HAP-1 (cell line): ENCODE measurements at places on chromosomes 3 and 15.

GRCh38 chr3:108437439-108437838 is 73.0 kb downstream of the MYH15 start:
- DNase-seq = peak; percentile 7

DNA sequence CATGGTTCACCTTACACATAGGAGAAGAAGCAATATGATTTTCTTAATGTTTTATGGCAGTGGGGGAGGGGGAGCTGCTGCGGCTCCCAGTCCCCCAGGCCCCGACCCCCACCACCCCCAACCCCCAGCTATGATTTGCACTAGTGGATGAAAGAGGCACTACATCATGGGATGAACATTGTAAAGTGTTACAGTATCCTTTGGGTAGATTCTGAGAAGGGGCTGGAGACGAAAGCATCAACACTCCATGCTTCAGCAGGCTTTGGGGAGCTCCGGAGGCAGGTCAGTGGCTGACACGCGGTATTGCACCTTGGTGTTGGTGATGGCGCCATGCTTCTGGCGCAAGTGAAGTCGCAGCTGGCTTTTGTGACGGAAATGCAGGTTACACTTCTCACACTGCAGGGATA is 19.9 kb upstream of the RTP2 start:
- DNase-seq = no peak

- no peak for DNase-seq
These were observed 41.1 kb upstream of the UBE2E2 start for GRCh38 chr3:23161896-23162570.

GRCh38 chr15:95182091-95182490 is 950.7 kb downstream of the MCTP2 start:
- DNase-seq = no peak

DNA sequence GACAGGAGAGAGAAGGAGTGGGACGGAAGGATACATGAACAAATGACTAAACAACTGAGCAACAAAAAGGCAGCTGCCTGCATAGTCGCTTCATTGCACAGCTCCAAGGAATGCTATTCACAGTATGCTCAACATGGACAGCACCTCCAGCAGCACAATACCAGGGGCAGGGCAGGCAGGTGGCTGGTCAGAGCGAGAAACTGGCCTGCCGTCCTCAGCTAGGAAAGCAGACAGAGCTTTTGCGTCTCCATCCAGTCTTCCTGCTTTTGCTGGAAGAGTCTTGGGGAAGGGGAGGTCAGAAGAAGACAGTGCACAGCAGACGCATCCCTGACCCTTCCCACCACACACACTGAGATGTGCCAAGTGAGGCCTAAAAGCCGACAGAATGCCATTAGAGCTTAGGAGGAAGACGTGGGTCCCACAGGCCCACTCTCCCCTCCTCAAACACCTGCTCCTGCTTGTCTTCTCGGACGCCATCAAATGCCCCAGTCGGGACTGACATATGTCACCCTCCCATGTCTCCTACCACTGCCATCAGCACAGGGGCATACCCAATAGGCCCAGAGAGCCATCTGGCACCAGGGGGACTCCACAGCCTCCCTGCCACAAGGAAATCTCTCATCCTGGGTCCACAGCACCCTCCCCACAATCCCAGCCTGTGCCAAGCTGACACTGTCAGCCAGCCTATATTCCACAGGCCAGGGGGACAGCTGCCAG is 3.9 kb downstream of the RAB6B start:
- DNase-seq = no peak

DNA sequence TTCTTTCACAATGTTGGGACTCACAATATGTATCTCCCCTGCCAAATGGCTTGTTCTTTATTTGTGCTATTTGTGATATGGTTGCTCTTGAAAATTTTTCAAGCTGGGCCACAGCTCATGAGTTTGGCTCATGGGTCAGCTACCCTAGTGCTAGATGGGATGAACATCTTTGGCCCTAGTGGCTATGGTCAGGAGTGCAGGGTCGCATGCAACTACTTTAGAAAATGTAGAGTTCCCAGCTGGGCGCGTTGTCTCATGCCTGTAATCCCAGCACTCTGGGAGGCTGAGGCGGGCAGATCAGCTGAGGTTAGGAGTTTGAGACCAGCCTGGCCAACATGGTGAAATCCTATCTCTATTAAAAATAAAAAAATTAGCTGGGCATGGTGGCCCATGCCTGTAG is 55.8 kb downstream of the POLR2M start:
- DNase-seq = no peak

GRCh38 chr3:70728311-70728710 is 415.9 kb upstream of the MDFIC2 start:
- no peak for DNase-seq

- no peak for DNase-seq
These were observed 50.4 kb downstream of the IL12A start for GRCh38 chr3:160038862-160039562.

DNA sequence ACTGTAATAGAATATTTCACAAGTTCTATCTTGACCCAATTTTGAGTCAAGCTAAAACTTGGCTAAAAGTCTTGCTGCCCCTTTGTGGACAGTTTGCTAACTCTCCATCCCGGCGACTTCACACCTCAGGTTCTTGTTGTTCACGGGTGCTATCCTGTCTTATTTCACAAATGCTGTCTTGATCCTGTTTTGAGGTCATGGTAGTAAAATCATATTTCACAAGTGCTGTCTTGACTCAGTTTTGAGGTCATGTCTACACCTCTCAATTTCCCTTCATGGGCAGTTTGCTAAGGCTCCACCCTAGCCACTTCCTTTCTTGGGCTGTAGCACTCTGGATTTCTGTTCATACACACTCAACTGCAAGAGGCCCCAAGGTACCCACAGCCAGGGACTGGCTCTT is 45.0 kb upstream of the GK5 start:
- DNase-seq = no peak

- no peak for DNase-seq
These were observed 37.4 kb upstream of the GOLGA8B start for GRCh38 chr15:34620814-34621213.

DNA sequence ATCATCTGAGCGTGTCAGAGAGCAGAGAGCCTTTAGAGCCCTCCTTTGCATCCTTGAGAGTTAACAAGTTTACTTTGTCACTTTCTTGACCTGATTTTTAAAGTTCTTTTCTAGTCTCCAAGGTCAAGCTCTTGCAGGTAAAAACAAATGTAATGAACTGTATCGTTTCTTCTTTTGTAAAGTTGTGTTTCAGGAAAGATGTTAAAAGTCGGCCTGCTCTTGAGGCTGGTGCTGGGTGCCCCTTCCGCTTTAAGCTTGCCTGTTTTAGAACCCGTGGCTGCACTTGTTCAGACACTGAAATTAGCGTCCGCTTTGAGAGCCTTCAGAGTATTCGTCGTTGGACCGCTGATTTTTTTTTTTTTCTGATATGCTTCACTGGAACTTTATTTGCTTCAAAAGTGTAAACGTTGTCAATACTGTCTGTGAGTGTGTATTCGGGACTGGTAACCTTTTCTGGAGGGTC is 52.6 kb upstream of the ULK4 start:
- DNase-seq = peak; percentile 28

DNA sequence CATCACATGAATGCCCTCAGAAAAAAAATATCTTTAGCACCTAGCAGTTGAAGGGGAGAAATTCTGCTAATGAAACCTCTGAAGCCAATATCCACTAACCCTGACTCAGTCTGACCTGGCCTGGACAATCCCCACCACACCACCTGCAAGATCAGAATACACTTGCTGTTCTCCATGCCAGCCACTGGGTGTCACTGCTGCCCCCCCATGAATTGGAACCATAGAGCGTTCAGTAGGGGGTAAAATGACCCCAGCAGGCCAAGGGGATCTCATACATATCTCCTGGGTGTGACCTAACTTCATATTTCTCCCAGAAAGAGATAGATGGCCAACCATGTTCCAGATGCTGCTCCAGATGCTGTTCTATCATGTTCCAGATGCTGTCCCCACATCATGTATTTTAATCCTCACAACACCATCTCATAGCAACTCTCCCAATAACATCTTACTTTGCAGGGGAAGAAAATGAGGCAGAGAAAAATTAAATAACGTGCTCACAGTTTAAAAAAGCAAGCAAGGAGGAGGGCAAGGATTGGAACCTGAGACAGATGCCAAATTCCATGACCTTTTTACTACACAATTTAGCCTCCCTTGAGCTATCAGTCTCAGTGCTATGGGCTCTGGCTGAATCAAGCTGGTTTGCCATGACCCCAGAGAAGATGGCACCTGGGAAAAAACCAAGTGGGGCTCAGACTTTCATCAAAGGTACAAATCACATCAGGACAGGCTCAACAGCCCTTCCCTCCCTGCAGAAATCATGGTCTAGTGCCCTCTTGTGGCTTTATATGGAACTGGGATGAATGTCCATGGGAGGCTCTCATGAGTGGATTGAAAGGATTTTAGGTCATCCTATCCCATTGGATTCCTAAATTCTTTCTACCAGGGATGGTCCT is 12.4 kb downstream of the NTRK3 start:
- DNase-seq = peak; percentile 65

DNA sequence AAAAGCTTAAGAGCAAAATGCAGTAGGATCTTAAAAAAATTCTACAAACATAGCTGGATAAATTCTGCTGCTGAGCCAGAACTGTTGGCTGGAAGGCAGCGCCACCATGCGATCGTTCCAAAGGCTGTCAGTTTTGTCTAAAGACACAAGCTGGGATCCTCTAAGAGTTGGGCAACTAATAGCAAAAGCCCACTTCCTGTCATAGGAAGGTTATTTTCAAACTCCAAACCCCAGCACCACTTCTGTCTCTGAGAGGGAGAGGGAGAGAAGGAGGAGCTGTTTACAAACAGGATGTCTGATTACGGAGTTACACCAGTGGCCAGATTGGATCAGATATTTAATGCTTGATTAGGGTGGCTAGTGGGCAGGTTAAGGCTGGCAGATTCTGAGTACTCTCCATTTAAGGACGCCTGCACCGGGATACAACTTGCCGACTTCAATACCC is 44.0 kb downstream of the EIF4E3 start:
- DNase-seq = peak; percentile 75

GRCh38 chr15:40470423-40471104 is at the start of gene CHST14:
Gene CHST14 (plus strand): TSS chr15:40470984. CDS start chr15:40471214, 230 bp downstream.
- DNase-seq = peak; percentile 54

GRCh38 chr15:66684136-66684681 is 17.8 kb upstream of the SMAD6 start:
- no peak for DNase-seq

- peak; percentile 78 for DNase-seq
These were observed 793 bp downstream of the PCOLCE2 start for GRCh38 chr3:142888099-142888480.

DNA sequence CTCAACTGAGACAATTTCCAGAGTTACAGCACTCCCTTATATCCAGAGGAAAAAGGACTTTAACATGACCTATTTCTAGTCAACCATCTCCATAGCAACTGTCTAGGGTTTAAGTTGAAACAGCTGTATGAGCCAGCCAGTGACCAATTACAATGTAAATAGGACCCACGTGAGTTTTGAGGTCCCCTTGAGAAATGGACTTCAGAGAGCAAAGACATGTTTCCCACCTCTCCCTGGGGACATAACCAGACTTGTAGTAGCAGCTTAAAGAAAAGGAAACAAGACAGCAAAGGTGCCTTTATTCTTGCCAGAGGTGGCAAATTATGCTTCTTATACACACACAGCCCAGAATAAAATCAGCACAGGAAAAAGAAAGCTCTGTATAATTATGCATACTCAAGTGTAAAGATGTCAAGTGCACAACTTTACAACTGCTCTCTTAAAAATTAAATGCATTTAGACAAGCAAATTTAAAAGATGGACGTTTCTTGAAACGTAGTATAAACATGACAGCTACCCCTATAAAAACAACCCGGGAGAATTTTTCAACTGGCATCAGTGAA is 40.2 kb downstream of the SUMF1 start:
- DNase-seq = peak; percentile 42

- no peak for DNase-seq
These were observed 61.9 kb downstream of the VGLL3 start for GRCh38 chr3:86929046-86929445.

- no peak for DNase-seq
These were observed 350.5 kb upstream of the THBS1 start for GRCh38 chr15:39230205-39230907.

DNA sequence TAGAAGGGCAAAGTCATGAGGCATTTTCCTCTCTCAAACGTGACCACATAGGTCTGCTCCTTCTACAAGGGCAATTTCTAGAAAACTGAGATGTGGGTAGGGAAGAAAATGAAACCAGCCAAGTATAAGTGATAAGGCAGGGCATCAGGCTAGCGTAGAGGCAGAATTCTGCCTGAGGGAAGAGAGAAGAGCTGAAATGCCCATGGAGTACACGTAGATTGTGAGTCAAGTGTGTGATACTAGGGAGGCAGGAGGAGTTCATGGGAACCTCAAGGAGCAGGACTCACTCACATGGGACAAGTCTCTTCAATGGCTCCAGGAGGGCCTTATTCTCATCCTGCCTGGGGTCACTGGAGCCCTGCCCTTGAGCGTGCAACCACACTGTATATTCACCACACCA is 34.9 kb upstream of the PPP4R2 start:
- DNase-seq = no peak

DNA sequence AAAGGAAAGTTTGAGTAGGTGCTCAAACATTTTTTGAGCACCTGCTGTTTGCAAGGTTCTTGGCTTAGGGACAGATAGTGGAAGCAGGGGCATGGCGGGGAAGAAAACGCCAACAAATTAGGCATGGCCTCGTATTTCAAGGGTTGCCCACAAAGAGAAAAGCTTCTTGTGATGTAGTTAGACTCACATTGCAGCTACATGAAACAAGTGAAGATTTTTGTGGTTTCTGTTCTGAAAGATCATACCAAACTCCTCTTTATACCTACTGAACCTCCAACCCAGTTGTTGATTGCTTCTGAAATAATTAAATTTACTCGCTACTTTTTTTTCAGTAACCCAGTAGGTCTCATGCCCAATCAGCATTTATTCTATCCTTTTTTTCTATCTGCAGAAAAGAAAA is 23.5 kb upstream of the RARB start:
- no peak for DNase-seq

DNA sequence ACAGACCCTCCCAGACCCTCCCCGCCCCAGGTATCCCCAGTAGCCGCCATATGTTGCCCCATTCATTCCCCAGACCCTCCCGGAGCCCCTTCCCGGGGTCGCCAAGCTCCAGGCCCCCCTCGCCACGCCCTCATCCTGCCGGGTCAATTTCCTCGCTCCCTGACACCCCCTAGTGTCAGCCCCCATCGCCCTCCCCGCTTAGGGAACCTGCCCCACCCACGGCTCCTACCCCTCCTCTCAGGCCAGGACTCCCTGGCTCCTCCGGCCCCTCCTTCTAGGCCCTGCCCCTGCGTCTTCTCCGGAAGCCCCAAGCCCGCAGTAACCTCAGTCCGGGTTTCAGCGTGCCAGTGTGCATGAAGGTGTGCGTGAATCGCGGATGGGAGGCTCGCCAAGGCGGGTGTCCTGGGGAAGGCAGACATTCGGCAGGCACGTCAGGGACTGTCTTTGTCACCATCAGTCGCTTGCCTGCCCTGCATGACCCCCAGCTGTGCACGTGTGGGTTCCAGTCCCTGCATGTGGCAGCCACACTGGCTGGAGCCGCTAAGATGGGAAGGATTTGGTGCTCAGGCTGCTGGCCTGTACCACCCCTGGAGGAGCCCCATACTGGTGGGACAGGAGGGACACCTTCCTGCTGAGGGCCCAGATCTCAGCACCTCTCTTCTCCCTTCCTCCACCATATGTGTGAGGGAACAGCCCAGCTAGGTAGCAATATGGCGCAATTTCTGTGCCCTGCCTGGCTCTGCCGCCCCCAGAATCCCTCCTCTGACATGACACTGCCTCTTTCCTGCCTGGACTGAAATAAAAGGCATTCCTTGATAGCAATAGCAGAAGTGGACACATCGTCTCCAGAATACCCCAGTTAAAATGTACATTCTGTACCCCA is 693 bp downstream of the DISP2 start:
- DNase-seq = no peak
